ENCODE measurements at places on chromosomes 12 and 14.

GRCh38 chr12:93127582-93128331, 198.7 kb upstream of the EEA1 start:
- H3K4me3 ChIP-seq, result no peak overlapping the region
- peaks cover 3% of the 10 kb centered on the region for H3K4me1 ChIP-seq
- no peaks in the 10 kb centered on the region for H3K36me3 ChIP-seq

- no peak overlapping the region for H3K27ac ChIP-seq
- no peaks in the 10 kb centered on the region for H3K36me3 ChIP-seq
- H3K4me1 ChIP-seq, result no peaks in the 10 kb centered on the region
- no peaks in the 10 kb centered on the region for H3K27me3 ChIP-seq
- DNase-seq, result no peak
Measured at GRCh38 chr14:37384870-37385596, 187.3 kb downstream of the MIPOL1 start.

- no peak overlapping the region for H3K27ac ChIP-seq
- H3K4me1 ChIP-seq, result no peaks in the 10 kb centered on the region
- H3K36me3 ChIP-seq, result no peaks in the 10 kb centered on the region
Measured at GRCh38 chr14:34007902-34008301, 57.0 kb upstream of the EGLN3 start.

- peak; percentile 42 for DNase-seq
- no peak overlapping the region for H3K27ac ChIP-seq
- no peaks in the 10 kb centered on the region for H3K36me3 ChIP-seq
- no peaks in the 10 kb centered on the region for H3K4me1 ChIP-seq
- no peaks in the 10 kb centered on the region for H3K27me3 ChIP-seq
- H3K4me3 ChIP-seq, result no peak overlapping the region
Measured at GRCh38 chr12:47943623-47944340, 19.6 kb upstream of the TMEM106C start.

- peak; percentile 42 for DNase-seq
- H3K4me1 ChIP-seq, result peaks cover 8% of the 10 kb centered on the region
- H3K27ac ChIP-seq, result no peak overlapping the region
Measured at GRCh38 chr12:30440826-30441602, 254.7 kb downstream of the IPO8 start.

DNA sequence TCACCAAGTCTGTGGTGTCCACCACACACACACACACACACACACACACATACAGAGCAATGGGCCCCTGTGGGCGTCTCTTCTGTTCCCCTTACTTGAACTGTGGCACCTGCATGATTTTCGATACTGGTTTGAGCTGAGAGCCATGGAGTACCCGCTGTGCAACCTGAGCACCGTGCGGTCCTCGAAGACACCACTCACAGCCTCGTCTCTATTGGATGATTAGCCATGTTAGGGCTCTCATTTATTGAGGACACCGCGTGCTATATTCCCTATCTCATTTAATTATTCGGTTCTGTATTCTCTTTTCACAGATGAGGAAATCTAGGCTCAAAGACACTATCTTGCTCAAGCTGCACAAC, 623 bp upstream of the C14orf132 start:
- DNase-seq, result no peak
- no peaks in the 10 kb centered on the region for H3K27me3 ChIP-seq
- H3K4me3 ChIP-seq, result peak overlapping the region; percentile 92
- H3K36me3 ChIP-seq, result no peaks in the 10 kb centered on the region
- no peak overlapping the region for H3K27ac ChIP-seq

DNA sequence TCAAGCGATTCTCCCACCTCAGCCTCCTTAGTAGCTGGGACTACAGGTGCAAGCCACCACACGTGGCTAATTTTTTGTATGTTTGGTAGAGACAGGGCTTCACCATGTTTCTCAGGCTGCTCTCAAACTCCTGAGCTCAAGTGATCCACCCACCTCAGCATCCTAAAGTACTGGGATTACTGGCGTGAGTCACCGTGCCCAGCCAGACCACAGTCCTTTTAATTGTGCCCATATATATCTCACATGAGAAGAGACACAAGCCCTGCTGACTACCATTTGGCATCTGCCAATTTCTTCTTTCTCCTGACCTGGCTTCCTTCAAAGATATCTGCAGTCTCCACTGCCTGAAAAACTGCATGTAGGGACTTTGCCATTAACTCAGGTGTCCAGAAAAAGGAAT, 142.5 kb downstream of the DPY19L2 start:
- H3K27me3 ChIP-seq, result no peaks in the 10 kb centered on the region
- H3K27ac ChIP-seq, result no peak overlapping the region
- H3K4me1 ChIP-seq, result no peaks in the 10 kb centered on the region
- no peaks in the 10 kb centered on the region for H3K36me3 ChIP-seq

DNA sequence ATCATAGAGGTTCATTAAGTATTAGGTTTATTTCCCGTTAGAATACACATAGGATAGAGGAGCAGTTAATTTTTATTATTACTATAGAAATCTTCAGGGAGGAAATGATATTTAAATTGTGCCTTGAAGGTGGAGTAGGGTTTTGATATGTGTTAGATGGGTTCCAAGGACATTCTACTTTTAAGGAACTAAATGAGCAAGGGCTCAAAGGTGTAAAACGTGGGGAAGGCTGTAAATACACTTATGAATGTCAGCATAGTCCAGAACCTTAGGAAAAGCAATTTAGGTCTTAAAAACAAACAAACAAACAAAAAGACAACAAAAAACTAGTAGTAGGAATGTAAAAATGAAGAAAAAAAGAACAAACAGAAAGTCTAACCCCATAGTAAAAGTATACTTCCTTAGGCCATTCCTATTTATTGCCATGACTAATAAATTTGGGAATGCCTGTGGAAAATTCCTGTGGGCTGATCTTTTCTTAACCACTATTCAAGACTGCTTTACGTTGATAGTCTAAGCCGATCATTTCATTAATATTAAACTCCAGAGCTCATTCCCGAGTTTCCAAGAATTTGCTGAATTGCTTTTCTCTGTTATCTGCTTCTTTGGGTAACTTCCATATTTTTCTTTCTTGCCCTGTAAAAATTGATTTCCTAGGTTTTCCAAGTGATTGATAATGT, 180.3 kb downstream of the RAD51B start:
- no peak for DNase-seq
- H3K4me3 ChIP-seq, result no peak overlapping the region
- peak overlapping the region; percentile 70 for H3K27ac ChIP-seq
- H3K4me1 ChIP-seq, result no peaks in the 10 kb centered on the region
- no peaks in the 10 kb centered on the region for H3K27me3 ChIP-seq

DNA sequence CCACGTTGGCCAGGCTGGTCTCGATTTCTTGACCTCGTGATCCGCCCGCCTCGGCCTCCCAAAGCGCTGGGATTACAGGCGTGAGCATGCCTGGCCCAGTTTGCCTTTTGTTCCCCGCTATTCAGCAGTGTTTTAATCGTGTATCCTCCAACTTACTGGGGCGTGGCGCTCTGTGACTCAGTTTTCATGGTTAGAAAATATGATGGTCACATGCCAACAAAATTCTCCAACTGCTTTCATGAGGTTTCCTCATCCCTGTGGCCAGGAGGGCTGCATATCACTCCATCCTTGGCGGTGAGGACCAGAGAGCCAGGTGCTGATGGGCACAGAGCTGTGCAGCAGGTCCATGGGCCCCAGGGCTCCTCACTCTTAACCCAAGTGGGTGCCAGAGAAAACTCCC, 33.0 kb upstream of the PRMT8 start:
- no peaks in the 10 kb centered on the region for H3K27me3 ChIP-seq
- no peak for DNase-seq
- no peaks in the 10 kb centered on the region for H3K4me1 ChIP-seq
- no peak overlapping the region for H3K27ac ChIP-seq

GRCh38 chr14:68910540-68910939, 68.6 kb downstream of the ACTN1 start:
- H3K4me1 ChIP-seq, result peaks cover 3% of the 10 kb centered on the region
- H3K4me3 ChIP-seq, result no peak overlapping the region
- H3K36me3 ChIP-seq, result peaks cover 52% of the 10 kb centered on the region
- H3K27ac ChIP-seq, result no peak overlapping the region
- no peak for DNase-seq

DNA sequence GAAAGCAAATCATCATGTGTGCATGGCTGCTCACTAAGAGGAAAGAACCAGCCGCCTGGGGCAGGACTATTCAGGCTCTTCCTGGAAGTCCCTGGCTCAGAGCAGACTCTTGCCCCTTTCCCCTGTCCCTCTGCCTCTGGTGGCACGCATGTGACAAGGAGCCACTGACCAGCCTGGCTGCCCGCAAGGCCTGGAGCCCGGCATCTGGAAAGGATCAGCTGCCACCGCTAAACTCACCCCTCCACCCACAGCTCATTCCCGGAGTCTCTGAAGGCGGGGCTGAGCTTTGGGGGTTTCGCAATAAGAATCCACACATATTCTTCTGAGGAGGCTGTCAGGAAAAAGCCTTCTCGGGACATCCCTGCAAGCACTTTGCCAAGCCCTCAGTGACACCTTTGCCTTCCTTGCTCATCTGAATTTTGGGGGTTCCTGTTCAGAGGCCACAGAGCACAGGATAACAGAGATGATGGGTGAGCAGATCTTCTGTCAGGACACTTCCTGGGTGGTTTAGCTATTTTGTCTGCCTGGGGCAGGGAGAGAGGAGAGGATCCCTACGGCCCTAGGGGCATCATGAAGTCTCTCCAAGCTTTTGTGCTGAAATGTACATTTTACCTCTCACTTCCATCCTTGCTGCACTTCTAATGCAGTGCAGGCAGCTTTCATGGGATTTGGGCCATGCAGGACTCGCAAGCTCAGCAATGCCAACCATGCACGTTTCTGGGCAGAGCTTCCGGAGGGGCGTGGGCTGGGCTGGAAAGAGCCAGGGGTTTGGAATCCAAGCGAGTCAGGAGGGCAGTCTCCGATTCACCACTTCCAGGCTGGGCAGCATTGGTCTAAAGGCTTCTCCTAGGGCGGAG, 124.8 kb upstream of the MAP1LC3B2 start:
- no peaks in the 10 kb centered on the region for H3K36me3 ChIP-seq
- DNase-seq, result peak; percentile 87
- H3K27me3 ChIP-seq, result no peaks in the 10 kb centered on the region
- H3K4me3 ChIP-seq, result peak overlapping the region; percentile 39

GRCh38 chr14:66426451-66426850, 59.7 kb upstream of the CCDC196 start:
- H3K27me3 ChIP-seq, result no peaks in the 10 kb centered on the region
- no peak for DNase-seq
- H3K27ac ChIP-seq, result no peak overlapping the region
- no peak overlapping the region for H3K4me3 ChIP-seq
- no peaks in the 10 kb centered on the region for H3K4me1 ChIP-seq

- no peak overlapping the region for H3K4me3 ChIP-seq
- no peaks in the 10 kb centered on the region for H3K27me3 ChIP-seq
- H3K27ac ChIP-seq, result no peak overlapping the region
Measured at GRCh38 chr14:24838945-24839616, 205.1 kb upstream of the GZMB start.

DNA sequence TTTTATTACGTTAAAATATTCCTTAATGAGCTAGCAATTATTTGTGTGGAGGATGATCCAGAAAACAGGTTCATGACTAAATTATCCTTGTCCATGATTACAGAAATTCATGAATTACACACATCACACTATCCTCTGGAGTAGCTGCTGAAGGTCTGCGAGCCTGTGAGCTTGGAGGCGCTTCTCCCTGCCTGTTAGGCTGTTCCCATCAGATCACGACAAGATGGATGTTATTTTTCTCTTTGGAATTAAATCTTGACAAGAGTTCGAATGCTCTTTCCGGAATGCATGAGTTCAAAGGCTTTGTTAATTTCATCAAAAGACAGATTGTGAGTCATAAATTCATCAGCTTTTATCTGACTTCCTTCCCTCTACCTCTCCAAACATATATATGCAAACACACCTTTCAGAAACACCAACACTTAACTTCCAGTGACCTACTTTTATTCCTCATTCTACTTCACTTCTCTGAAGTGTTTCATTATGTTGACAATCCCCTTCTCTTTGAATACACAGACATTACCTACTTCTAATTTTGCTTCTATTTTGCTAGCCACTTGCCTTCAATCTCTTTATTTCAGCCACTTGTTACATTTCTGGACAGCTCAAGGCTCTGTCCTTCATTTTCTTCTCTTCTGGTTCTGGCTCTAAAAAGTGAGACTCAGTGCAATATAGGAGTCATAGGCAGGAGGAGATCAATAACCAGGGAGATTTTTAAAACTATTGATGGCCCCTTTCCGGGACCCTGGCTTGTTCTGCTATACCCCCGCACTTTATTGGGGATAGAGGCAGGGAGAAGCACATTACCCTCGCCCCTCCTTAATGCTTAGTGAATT, 274.6 kb downstream of the BTG1 start:
- H3K27me3 ChIP-seq, result no peaks in the 10 kb centered on the region
- no peak for DNase-seq
- H3K27ac ChIP-seq, result no peak overlapping the region
- no peak overlapping the region for H3K4me3 ChIP-seq
- H3K4me1 ChIP-seq, result no peaks in the 10 kb centered on the region

- peaks cover 3% of the 10 kb centered on the region for H3K36me3 ChIP-seq
- peaks cover 8% of the 10 kb centered on the region for H3K4me1 ChIP-seq
- no peak overlapping the region for H3K4me3 ChIP-seq
- no peaks in the 10 kb centered on the region for H3K27me3 ChIP-seq
Measured at GRCh38 chr12:31491841-31492598, 98.9 kb downstream of the DENND5B start.

- H3K27me3 ChIP-seq, result no peaks in the 10 kb centered on the region
- no peak overlapping the region for H3K4me3 ChIP-seq
- no peaks in the 10 kb centered on the region for H3K4me1 ChIP-seq
- H3K27ac ChIP-seq, result peak overlapping the region; percentile 60
Measured at GRCh38 chr12:130563323-130563722, 152.8 kb downstream of the RIMBP2 start.

- no peak overlapping the region for H3K27ac ChIP-seq
- H3K27me3 ChIP-seq, result peaks cover 7% of the 10 kb centered on the region
- H3K36me3 ChIP-seq, result no peaks in the 10 kb centered on the region
- H3K4me3 ChIP-seq, result no peak overlapping the region
- no peak for DNase-seq
Measured at GRCh38 chr14:76430017-76430416, 54.1 kb downstream of the ESRRB start.

DNA sequence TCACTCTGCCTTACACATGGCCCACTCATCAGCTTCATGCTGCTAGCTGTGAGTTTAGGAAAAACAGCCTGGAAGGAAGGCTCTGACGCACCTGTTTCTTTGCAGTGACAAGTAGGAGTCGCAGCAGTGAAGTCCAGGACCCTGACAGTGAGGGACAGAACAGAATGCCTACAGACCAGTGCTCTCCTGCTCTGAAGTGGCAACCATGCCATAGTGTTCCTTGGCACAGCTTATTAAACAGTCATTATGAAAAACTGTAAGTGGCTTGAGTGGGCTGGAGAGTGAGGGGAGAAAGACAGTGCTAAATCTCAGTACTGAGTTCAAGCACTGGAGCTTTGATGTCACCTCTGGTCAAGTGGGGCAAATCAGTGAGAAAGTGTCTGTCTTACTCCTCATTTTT, 61.7 kb downstream of the MYRFL start:
- no peaks in the 10 kb centered on the region for H3K27me3 ChIP-seq
- no peak overlapping the region for H3K4me3 ChIP-seq
- no peak overlapping the region for H3K27ac ChIP-seq
- peaks cover 2% of the 10 kb centered on the region for H3K4me1 ChIP-seq

- no peaks in the 10 kb centered on the region for H3K27me3 ChIP-seq
- H3K4me1 ChIP-seq, result peaks cover 4% of the 10 kb centered on the region
- H3K36me3 ChIP-seq, result peaks cover 21% of the 10 kb centered on the region
- H3K4me3 ChIP-seq, result no peak overlapping the region
Measured at GRCh38 chr14:75751296-75751695, 90.2 kb downstream of the TTLL5 start.

All from SK-N-SH (cell line).